ENCODE measurements at places on chromosomes 12 and 14.

DNA sequence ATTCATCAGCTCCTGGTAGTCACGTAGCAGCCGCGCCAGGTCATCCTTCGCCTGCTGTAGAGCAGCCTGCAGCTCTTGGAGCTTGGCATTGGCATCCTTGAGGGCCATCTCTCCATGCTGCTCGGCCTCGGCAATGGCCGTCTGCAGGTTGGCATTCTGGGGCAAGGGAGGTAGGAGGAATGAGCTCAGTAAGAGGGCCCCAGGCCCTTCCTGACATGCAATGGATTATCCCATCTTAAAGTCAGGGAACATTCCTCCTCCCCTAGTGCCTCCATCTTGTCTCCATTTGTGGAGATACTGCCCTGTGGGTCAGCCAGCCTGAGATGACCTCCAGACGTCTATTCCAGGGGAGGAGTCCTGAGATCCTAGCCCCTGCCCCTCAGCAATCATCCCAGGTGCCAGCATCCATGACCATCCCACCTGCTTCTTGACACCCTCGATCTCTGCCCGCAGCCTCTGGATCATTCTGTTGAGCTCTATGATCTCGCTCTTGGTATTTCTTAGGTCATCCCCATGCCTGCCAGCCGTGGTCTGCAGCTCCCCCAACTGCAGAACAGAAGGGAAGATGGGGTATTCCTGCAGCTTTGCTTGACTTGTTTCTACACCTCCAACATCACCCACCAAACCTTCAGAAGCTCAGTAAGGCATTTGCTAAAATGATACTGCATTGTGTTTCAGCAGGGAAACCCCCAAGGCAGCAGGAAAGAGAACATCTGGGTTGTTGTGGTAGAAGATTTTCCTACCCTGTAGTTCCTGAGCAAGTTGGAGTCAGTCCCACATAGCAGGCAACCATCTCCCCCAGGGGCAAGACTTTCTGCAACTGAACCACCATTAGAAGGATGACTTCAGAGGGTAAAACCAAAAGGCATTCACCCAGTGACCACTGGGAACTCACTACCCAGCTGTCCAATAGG lies 4.4 kb downstream of the KRT3 start:
- H3K36me3 ChIP-seq, result no peaks in the 10 kb centered on the region
- H3K4me1 ChIP-seq, result peaks cover 7% of the 10 kb centered on the region
- no peak overlapping the region for H3K27ac ChIP-seq
- H3K4me3 ChIP-seq, result no peak overlapping the region
- peaks cover 25% of the 10 kb centered on the region for H3K27me3 ChIP-seq

DNA sequence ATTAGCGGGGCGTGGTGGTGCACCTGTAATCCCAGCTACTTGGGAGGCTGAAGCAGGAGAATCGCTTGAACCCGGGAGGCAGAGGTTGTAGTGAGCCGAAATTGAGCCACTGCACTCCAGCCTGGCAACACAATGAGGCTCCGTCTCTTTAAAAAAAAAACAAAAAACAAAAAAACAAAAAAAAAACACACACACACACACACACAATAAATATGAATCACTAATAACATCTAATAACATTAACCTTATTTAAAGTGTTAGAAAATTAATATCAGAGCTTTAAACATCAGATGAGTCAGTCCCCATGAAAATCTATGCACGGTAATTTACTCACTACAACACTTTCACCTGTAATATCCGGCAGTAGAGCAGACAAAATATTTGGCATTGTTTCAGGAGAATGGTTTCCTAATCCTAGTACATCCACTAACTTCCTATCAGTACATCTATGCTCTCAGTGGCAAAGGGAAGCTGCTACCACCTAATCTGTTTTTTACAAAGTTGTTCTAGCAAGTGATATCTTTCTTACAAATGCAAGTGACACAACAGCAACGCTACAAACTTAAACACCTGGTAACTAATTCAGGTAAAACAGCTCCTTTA lies 36.2 kb downstream of the MED13L start:
- DNase-seq, result no peak
- H3K4me3 ChIP-seq, result no peak overlapping the region
- H3K36me3 ChIP-seq, result peaks cover 9% of the 10 kb centered on the region
- H3K4me1 ChIP-seq, result peaks cover 35% of the 10 kb centered on the region

GRCh38 chr14:37027188-37027824 lies 145.1 kb downstream of the SLC25A21 start:
- H3K36me3 ChIP-seq, result no peaks in the 10 kb centered on the region
- DNase-seq, result no peak
- H3K4me3 ChIP-seq, result no peak overlapping the region
- no peaks in the 10 kb centered on the region for H3K27me3 ChIP-seq

- H3K27ac ChIP-seq, result no peak overlapping the region
- peaks cover 58% of the 10 kb centered on the region for H3K36me3 ChIP-seq
- no peaks in the 10 kb centered on the region for H3K27me3 ChIP-seq
- H3K4me1 ChIP-seq, result no peaks in the 10 kb centered on the region
- DNase-seq, result no peak
These were observed 14.8 kb downstream of the P2RX2 start for GRCh38 chr12:132633398-132633797.

- peaks cover 38% of the 10 kb centered on the region for H3K27me3 ChIP-seq
- H3K4me3 ChIP-seq, result no peak overlapping the region
- H3K27ac ChIP-seq, result no peak overlapping the region
- no peaks in the 10 kb centered on the region for H3K4me1 ChIP-seq
These were observed 41.4 kb downstream of the FBXL14 start for GRCh38 chr12:1552911-1553491.

- peaks cover 89% of the 10 kb centered on the region for H3K36me3 ChIP-seq
- H3K4me1 ChIP-seq, result peaks cover 55% of the 10 kb centered on the region
- no peaks in the 10 kb centered on the region for H3K27me3 ChIP-seq
- H3K27ac ChIP-seq, result peak overlapping the region; percentile 77
- H3K4me3 ChIP-seq, result no peak overlapping the region
These were observed 97.9 kb downstream of the RFLNA start for GRCh38 chr12:124392667-124393413.

- no peak overlapping the region for H3K4me3 ChIP-seq
- no peaks in the 10 kb centered on the region for H3K4me1 ChIP-seq
- H3K36me3 ChIP-seq, result no peaks in the 10 kb centered on the region
These were observed 100.9 kb upstream of the PKP2 start for GRCh38 chr12:32997471-32997870.

Measured in Calu3 (cell line).